Activated naive CD4-positive, alpha-beta T cell treated with anti-CD3 and anti-CD28 coated beads for 36 hours (primary cell): ENCODE measurements at places on chromosomes 11 and 22. TPM values are rescaled to one million over a fixed set of nuclear protein-coding genes. Genes with fewer than 3 reads are reported as not detected.

- H3K27me3 ChIP-seq: no peaks in the 10 kb centered on the region
- H3K27ac ChIP-seq: no peak overlapping the region
- peaks cover 14% of the 10 kb centered on the region for H3K36me3 ChIP-seq
- DNase-seq: no peak
- no peaks in the 10 kb centered on the region for H3K4me1 ChIP-seq
These were observed 80.5 kb downstream of the TP53I11 start for GRCh38 chr11:44870181-44870580.

The PANX2 gene
- total RNA-seq: 1.2 TPM

GRCh38 chr11:70212227-70212811 lies 9.2 kb downstream of the FADD start:
- H3K27ac ChIP-seq: no peak overlapping the region
- DNase-seq: no peak
- H3K4me1 ChIP-seq: peaks cover 20% of the 10 kb centered on the region
- peaks cover 14% of the 10 kb centered on the region for H3K36me3 ChIP-seq

- no peaks in the 10 kb centered on the region for H3K4me1 ChIP-seq
- no peaks in the 10 kb centered on the region for H3K36me3 ChIP-seq
- H3K4me3 ChIP-seq: no peak overlapping the region
- DNase-seq: no peak
These were observed 28.8 kb upstream of the CHKA start for GRCh38 chr11:68150037-68150436.

DNA sequence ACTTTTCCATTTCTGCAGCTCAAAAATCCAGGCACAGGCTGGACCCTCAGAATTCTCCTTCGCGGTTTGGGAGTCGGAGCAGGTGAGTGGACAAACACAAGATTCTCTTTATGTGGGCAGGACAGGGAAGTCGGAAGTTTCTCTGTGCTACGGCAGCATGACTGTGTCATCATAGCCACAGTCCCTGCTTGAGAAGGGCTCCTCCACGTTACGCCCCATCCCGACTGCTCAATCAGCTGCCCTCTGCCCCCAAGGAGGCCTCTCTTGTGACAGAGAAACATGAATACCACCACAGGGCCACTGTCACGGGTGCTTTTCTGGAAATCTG lies 89.0 kb upstream of the SHISAL1 start:
- H3K4me3 ChIP-seq: no peak overlapping the region
- no peaks in the 10 kb centered on the region for H3K4me1 ChIP-seq
- no peaks in the 10 kb centered on the region for H3K27me3 ChIP-seq
- H3K27ac ChIP-seq: no peak overlapping the region
- no peaks in the 10 kb centered on the region for H3K36me3 ChIP-seq
- no peak for DNase-seq

The KCNK4 gene
- not detected for total RNA-seq

The APOL5 gene
- not detected for total RNA-seq

DNA sequence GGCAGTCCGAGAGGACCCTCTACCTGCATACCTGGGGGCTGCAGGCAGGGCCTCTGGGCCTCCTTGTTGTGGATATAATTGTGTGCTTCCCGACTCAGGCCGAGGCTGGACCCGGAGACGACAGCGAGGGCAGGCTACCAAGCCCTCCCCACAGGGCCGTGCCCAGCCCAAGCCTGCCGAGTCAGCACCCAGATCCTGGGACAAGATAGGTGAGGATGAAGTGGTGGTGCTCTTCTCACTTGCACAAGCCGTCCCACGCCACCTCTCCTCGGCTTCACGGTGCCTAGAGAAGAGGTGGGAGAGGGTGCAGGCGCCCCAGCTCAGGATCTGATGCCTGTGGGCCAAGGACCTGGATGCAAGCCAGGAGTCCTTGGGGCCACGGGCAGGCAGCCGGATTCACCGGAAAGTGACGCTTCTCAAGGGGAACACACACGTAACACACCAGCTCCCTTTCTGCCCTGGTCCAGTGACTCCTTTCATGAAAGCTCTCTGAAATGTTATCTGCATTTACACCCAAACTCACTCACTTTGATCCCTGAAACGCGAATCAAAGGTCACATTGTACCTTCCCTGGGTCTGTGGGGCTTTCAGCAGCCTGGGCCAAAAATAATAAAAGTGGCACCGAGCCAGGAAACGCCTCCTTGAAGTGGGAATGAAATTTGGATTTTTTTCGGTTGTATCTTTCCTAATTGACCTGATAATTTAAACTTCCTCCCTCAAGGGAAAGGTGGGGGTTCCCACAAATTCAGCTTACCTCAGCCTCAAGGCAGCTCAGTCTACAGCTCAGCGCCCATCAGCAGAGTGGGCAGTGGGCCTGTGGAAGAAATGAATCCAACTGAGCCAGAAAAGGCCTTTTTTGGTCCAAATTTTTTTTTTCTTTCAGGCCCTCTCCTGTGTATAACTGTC lies 1.1 kb upstream of the GNB1L start:
- H3K27me3 ChIP-seq: no peaks in the 10 kb centered on the region
- H3K27ac ChIP-seq: peak overlapping the region; percentile 98
- peak; percentile 82 for DNase-seq
- H3K4me3 ChIP-seq: peak overlapping the region; percentile 95
- H3K36me3 ChIP-seq: peaks cover 17% of the 10 kb centered on the region

DNA sequence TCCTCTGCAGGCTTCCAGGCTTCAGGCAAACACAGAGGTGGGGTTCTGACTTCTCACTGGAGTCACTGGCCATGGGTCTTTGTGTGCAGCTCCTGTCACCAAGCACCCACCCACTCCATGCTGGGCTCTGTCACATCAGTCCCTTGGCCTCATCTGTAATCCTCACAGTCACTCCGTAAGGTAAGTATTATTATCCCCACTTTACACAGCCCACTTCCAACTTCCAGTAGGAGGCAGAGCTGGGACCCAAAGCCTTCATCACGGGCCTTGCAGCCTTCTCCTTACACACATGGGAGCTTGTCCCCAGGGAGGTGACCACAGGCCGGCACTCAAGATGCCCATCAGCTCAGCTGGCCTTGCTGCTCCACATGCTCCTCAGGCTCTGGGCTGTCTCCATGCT lies 266.7 kb upstream of the B3GAT1 start:
- H3K27ac ChIP-seq: no peak overlapping the region
- H3K4me3 ChIP-seq: no peak overlapping the region
- DNase-seq: no peak
- peaks cover 10% of the 10 kb centered on the region for H3K27me3 ChIP-seq
- no peaks in the 10 kb centered on the region for H3K36me3 ChIP-seq

The ASRGL1 gene
- 9.5 TPM for total RNA-seq

The C1QTNF4 gene
- not detected for total RNA-seq

The INS gene
- total RNA-seq: not detected

DNA sequence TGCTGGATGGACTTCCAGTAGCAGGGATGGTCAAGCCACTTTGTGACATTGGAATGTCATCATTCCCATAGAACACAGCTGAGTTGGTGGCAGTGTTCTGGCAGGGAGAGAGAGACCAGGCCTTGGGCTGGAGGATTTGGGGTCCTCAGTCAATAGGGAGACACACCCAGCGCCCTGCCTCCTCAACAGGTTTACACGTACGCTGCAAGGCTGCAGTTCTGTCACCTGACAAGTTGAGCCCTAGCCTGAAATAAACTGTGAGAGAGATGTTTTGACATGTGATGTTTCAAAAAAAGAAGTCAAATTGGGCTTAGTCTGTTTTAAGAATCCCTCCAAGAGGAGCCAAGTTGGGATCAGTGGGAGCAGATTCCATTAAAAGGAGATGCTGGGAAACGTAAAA lies 42.9 kb upstream of the CRYBB3 start:
- DNase-seq: no peak
- no peaks in the 10 kb centered on the region for H3K36me3 ChIP-seq
- no peak overlapping the region for H3K4me3 ChIP-seq
- no peaks in the 10 kb centered on the region for H3K27me3 ChIP-seq

DNA sequence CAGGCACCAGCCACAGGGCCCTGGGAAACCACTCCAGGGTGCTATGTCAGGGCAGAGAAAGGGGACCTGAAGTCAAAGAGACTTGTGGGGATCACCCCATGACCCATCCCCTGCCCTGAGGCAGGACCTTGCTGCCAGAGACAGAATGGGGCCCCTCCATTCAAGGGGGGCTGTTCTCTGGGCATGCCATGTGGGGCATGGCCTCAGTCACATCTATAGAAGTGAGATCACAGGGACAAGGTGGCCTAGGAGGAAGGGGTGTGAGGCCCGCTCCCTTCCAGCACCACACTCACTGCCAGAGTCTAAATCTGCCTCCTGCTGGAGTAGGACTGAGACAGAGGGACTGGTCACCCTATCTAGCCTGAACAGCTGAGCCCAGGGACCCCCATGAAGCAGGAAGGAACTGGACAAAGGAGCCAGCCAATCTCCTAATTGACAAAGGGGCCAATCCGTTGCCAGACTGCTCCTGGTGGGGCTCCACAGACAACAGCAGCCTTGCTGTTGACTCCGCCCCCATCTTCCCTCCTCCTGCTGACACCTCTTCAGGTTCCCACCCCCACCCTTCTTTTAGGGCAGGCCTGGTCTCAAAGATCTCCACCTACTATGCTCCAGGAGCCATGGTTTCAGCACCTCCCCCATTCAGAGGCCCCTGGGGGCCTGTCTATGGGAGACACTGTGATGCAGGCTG lies 26.0 kb downstream of the NEAT1 start:
- peaks cover 12% of the 10 kb centered on the region for H3K36me3 ChIP-seq
- H3K4me1 ChIP-seq: peaks cover 19% of the 10 kb centered on the region
- H3K27me3 ChIP-seq: no peaks in the 10 kb centered on the region
- DNase-seq: no peak
- H3K27ac ChIP-seq: peak overlapping the region; percentile 30

The OR56A1 gene
- total RNA-seq: not detected

The PDE3B gene
- total RNA-seq: 16.5 TPM

DNA sequence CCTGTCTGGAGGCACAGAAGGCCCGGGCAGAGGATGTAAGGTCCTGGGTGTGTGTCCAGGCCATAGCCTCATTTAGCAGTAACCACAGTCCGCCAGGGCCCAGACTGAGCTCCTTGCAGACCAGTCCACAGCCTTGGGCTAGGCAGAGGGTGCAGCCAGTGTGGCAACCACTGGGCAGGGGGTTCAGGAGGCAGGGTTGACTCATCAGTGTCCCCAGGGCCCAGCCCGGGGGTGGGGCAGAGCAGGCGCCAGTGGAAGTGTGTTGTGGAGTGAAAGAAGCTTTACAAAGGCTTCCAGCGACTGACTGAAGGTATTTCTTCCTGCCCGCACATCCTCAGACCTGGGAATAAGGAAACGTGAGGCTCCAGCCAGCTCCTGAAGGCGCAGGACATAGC lies 27.7 kb upstream of the WNT11 start:
- H3K4me1 ChIP-seq: peaks cover 44% of the 10 kb centered on the region
- peaks cover 3% of the 10 kb centered on the region for H3K27me3 ChIP-seq
- H3K36me3 ChIP-seq: peaks cover 3% of the 10 kb centered on the region
- no peak for DNase-seq
- H3K4me3 ChIP-seq: peak overlapping the region; percentile 84

DNA sequence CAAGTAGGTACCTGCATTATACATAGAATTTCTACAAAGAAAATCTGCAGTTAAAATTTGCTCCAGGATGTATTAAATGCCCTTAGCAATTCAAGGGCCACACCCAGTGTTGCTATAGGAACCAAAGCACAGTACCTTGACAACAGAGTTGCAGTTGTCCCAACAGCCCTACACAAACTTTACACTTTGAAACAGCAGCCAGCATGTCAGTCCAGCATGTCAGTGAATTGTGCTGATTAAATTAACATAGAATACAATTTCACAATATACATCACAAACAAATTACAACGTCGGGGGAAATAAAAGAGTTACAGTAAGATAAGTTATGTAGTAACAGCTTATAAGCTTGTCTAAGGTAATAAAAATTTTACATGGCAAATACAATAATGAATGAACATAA lies 389.2 kb downstream of the SOX6 start:
- no peaks in the 10 kb centered on the region for H3K36me3 ChIP-seq
- no peaks in the 10 kb centered on the region for H3K4me1 ChIP-seq
- H3K4me3 ChIP-seq: no peak overlapping the region
- DNase-seq: no peak
- H3K27me3 ChIP-seq: peaks cover 4% of the 10 kb centered on the region
- H3K27ac ChIP-seq: no peak overlapping the region

The PSMA1 gene
- 367 TPM for total RNA-seq

- no peaks in the 10 kb centered on the region for H3K27me3 ChIP-seq
- no peak overlapping the region for H3K27ac ChIP-seq
- H3K4me1 ChIP-seq: no peaks in the 10 kb centered on the region
- H3K36me3 ChIP-seq: no peaks in the 10 kb centered on the region
These were observed 53.7 kb upstream of the TTLL12 start for GRCh38 chr22:43240614-43241013.

DNA sequence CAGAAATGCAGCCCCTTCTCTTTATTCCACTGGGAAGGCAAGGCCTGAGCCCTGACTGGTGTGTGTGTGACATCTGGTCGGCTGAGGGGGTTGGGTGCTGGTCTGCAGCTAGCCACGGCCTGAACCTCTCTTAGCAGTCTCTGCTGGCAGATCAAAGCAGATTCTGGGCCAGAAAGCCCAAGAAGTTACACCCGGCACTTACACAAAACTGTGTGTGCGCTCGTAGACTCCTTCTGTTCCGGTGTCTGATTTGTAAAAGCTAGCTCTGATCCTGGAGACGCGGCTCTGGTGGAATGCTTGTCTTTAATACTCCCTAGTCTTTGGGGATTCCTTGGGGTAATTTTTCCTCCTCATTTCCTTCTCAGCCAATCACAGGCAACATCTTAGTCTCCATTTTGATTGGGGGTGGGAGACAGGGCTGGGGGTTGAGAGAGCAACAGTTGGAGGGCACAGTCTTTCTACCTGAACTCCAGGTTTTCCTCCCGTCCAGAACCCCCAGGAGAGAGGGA lies 5.5 kb downstream of the PKNOX2 start:
- no peaks in the 10 kb centered on the region for H3K36me3 ChIP-seq
- H3K27me3 ChIP-seq: peaks cover 64% of the 10 kb centered on the region
- H3K4me3 ChIP-seq: no peak overlapping the region
- no peak overlapping the region for H3K27ac ChIP-seq

- no peaks in the 10 kb centered on the region for H3K27me3 ChIP-seq
- H3K4me3 ChIP-seq: no peak overlapping the region
- peak; percentile 1 for DNase-seq
- peaks cover 14% of the 10 kb centered on the region for H3K4me1 ChIP-seq
These were observed 97.1 kb downstream of the KCNQ1 start for GRCh38 chr11:2541881-2542361.

The CCDC15 gene
- 6.1 TPM for total RNA-seq
